ENCODE measurements at places on chromosomes 2 and 18.

DNA sequence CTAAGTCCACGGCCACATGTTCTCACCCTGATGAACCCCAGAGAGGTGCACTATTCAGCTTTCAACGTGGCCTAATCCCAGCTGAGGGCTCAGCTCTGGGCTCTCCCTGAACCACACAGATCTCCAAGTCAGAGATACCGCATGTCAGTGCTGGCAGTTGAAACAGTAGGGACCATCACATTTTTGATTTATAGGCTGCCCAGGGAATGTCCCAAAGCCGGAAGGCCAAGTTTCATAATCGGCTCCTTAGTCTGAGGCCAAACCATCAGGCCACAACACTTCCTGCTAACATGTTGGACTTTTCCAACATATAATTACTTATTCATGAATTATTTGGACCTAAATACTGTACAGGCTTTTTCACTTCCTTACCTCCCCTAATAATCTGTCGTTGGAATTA, 91.9 kb upstream of the KLHL29 start:
- no peak for DNase-seq

GRCh38 chr2:8642366-8643068, 39.3 kb upstream of the ID2 start:
- no peak for DNase-seq

DNA sequence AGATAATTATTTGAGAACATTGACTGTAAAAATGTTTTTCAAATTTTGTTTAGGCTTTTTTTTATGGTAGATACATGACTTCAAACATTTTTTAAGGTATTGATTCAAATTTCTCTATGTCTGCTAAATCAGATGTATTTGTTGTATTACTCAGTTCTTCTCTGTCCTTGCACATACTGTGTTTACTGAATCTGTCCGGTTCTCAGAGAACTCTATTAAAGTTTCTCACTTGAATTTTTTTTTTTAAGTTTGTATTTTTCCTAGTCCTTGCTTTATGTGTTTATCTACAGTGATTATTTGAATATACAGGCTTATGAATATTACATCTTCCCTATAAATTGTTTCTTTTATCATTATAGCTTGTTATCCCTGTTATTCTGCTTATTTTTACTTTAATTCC, 5.3 kb downstream of the SEPTIN2 start:
- DNase-seq = no peak

- no peak for DNase-seq
Measured at GRCh38 chr2:128086244-128086643, 4.8 kb upstream of the UGGT1 start.

DNA sequence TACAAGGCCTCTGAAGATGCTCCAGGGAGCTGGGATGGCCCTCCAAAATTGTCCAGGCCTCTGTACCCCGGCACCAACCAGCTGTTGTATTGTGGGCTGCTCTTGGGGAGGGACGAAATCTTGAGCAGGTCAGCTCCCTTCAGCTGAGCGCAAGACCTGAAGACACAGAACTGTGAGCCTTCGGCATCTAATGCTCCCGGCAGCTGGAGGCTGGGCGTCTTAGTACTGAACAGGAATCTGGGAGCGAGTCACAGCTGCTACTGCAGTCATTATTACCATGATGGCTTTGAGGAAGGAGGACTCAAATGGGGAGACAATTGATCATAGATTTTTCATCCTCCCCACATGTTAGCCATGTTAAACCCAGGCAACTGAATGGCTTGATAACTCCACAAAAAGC, 83.0 kb upstream of the LTBP1 start:
- no peak for DNase-seq

DNA sequence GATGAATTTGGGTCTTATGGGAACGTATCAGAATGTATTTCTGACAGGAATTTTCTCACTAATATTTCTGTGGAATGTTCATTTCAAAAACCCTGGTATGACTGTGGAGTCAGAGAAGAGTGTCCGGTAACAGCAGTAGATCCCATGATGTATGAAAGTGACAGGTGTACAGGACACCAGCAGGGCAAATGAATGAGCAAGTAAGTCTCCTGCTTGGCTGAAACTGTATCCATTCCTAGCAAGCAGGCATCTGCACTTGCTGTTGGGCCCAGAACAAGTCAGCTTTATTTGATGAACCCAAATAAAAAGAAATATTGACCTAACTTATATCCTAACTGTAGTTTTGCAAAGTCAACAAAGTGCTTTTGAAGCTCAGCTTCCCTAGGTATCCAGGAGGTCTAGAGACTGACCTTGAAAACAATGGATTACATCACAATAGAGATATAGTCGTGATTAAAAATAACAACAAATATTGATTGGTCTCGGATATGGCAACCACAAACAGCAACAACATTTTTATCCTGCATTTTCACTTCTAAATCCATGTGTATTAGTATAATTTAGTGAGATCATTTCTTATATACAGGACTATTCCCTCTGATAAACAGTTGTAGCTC, 37.6 kb downstream of the NXPH2 start:
- no peak for DNase-seq

DNA sequence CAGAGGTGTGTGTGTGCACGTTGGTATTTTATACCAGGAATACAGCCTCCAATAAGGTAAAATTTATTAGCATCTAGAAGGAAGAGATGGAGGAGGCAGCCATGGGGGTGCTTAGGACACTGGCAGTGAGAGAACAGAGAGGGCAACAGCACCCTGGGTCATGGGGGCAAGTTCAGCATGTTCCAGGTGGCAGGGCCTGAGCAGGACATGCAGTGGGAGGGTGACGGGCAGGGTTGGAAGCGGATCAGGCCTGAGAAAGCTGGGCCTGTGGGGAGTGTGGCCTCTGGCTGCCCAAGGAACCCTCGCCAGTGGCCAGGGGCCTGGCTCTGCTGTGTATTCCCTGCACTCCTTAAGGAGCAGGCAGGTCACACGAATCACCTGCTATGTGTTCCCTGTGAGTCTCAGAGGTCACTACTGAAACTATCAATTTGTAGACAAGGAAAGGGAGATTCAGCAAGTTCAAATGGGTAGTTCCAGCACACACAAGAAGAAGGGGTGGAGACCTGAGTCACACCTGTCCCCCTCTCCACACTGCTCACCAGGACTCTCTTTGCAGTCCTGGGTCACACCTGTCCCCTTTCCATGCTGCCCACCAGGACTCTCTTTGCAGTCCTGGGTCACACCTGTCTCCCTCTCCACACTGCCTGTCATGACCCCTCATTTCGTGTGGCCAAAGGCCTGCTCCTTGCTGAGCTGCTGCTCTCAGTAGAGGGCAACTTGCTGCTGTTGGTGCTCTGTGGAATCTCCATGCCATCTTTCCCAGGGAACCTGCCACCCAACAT, 463.9 kb upstream of the HS6ST1 start:
- no peak for DNase-seq

GRCh38 chr2:112910219-112910618, 746 bp upstream of the IL37 start:
- no peak for DNase-seq

- DNase-seq = no peak
Measured at GRCh38 chr2:228782281-228782680, 488.8 kb downstream of the PID1 start.

DNA sequence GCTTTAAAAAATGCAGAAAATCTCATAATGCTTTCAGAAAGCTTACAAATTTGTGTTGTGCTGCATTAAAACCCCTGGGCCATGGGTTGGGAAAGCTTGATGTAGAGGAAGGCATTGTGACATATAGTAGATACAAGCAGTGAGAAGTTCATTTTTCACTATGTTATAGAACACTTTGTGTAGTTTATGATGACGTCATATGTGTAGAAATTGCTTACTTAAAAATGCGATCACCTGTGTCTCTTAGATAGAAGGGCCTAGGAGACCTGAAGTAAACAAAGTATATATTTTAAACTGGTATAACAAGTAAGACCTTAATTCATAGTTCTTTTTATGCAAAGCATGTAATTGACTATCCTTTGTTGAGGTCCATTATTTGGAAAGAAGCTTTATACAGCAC, 393.5 kb downstream of the ARHGAP15 start:
- DNase-seq = no peak

DNA sequence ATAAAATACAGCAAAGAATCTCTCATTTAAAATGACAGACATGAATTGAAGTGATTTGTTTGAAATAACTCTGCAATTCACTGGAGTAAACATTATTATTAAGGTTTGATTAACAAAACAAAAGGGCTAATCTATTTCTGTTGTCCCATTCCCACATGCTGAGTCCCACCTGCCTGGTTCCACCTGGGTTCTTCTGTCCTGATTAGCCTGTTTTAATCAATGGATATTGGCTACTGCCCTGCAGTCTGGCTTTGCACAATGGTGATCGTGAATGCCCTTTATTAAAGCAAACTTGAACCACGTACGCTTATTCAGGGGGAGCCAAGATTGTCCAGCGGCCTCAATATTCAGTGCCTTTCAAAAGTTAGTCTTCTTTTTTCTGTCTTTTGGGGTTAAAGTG, 72.8 kb upstream of the CDH19 start:
- no peak for DNase-seq

GRCh38 chr2:128799730-128800129, 481.1 kb upstream of the HS6ST1 start:
- no peak for DNase-seq

DNA sequence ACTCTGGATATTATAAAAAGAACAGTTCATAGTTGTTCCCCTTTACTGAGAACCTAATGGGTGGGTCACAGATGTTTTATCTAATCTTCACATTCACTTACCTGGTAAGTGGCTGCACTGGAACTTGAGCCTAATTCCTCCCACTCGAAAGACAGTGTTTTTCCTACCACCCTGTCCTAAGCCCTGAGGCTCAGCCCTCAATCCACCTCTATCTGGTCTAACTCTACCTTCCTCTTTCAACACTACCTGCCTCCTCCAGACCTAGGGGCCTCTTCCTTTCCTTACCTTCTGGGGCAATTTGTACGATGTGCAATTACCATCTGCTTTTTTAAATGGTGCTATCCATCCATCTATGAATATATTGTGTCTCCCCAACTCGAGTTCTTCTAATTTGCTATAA, 9.7 kb upstream of the KIF3C start:
- no peak for DNase-seq

- DNase-seq = no peak
Measured at GRCh38 chr2:286774-287392, 1.0 kb downstream of the ALKAL2 start.

- DNase-seq = no peak
Measured at GRCh38 chr2:64467096-64467843, 13.3 kb downstream of the LGALSL start.

DNA sequence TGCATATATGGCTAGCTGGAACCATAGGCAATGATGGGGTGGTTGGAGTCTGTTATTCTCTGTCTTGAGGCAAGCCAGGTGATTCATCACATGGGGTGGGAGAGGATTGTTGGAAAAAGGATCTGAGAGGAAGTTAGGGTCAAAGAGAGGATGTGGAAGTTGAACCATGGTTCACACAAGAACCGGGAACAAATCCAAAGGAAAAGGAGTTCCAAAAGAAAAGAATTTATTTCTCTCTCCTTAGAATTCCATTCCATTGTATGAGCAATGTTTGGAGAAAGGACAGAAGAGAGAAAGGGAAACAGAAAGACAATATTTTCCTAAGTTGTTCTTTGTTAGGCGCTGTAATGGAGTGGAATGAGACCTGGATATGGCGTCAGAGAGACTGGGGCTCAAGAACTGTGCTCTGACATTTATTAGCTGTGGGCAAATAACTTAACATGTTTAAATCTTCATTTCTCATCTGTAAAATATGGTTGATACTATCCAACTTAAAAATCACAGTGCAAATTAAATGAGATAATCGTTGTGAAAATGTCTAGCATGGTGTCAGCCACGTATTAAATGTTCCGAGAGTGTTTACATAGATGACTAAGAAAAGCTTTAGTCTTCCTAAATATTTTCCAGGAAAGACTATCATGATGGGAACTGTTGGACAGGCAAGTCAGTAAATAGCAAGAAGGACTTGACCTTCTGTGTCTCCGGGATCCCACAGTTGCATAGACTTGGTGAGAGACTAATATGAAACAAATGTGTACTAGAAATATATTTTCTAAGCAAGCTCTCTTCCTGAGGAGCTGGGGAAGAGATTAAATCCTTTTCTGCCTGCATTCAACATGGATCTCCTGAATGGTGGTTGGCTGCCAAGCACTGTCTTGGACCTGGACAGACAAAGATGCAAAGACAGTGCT, 71.4 kb downstream of the TRIB2 start:
- DNase-seq = no peak

GRCh38 chr2:222127660-222128059, 171.1 kb downstream of the PAX3 start:
- DNase-seq = no peak

GRCh38 chr18:9066817-9067306, 35.6 kb upstream of the NDUFV2 start:
- DNase-seq = no peak

DNA sequence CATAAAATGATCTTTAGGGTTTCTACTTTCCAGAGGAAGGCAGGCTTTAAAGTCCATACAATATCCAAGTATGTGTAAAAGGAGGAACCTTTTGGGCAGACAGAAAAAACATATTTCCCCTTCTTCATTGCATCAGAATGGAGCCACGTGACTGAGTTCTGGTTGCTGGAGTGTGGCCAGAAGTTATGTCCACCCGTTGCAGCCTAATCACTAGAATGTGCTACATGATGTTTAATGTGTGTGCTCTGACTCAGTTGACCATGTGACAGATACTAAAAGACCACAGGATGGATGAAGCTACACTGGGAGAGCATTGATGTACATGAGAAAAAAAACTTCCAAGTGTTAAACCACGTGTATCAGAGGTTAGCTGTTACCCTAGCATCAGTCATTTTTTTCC, 460.9 kb downstream of the RIT2 start:
- DNase-seq = no peak

DNA sequence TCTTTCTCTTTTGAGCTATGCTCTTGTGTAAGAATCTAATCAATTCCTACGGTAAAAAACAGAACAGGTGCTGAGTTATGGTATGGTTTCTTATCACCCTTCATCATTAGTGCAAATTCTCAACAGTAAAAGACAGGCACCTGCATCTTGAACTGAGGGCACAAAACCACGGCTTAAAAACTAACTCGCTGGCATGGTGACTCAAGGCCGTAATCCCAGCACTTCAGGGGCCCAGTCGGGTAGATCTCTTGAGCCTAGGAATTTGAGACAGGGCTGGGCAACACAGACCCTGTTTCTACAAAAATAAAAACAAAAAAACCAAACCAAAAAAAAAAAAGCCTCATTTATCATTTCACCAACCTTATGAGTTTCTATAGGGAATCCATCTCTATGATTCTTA, 33.3 kb downstream of the THAP4 start:
- no peak for DNase-seq

- DNase-seq = no peak
Measured at GRCh38 chr18:62187543-62188510, 772 bp downstream of the RELCH start.
